NCI-H187 treated with DMSO at 0.1 percent for 48 hours (cell line): ENCODE measurements at places on chromosomes 2 and 18.

GRCh38 chr2:25957743-25958142, 24.6 kb downstream of the KIF3C start:
- DNase-seq, result no peak

- DNase-seq, result no peak
Observed at GRCh38 chr2:160646684-160647444, 153.3 kb upstream of the RBMS1 start.

DNA sequence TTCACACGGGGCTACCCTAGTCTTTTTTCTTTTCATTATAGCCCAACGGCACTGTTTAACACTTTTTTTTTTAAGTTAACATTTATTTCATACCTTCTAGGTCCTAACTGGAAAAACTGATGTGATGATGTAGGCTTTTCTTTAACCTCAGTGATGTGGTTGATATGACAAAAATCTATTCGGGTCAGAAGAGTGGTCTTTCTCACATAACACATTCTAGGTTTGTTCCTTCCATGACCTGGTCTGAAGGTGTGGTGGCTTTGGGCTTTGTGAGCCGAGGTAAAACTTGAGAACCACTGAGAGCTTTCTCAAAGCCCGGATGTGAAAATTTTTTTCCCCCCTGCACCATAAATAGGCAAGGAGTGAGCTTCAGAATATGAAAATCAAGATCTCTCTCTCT, 44.2 kb downstream of the GPD2 start:
- no peak for DNase-seq

- no peak for DNase-seq
Observed at GRCh38 chr2:79711098-79711497, 198.2 kb downstream of the CTNNA2 start.

DNA sequence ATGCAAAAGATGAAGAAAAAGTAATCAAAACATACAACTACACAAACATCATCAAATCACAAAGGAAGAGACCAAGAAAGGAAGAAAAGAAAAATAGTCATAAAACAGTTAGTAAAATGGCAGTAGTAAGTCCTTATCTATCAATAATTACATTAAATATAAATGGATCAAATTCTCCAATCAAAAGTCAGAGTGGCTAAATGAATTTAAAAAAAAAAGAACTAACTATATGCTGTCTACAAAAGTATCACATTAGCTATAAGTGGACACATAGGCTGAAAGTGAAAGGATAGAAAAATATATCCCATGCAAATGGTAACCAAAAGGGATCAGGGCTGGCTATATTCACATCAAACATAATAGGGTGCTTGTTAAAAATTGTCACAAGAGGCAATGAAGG, 116.5 kb downstream of the NOL4 start:
- no peak for DNase-seq

- DNase-seq, result no peak
Observed at GRCh38 chr2:18626958-18627650, 37.7 kb upstream of the NT5C1B start.

GRCh38 chr2:118279005-118279404, 190.7 kb downstream of the INSIG2 start:
- no peak for DNase-seq

GRCh38 chr2:101473911-101474701, 806 bp downstream of the RFX8 start:
- DNase-seq, result no peak

DNA sequence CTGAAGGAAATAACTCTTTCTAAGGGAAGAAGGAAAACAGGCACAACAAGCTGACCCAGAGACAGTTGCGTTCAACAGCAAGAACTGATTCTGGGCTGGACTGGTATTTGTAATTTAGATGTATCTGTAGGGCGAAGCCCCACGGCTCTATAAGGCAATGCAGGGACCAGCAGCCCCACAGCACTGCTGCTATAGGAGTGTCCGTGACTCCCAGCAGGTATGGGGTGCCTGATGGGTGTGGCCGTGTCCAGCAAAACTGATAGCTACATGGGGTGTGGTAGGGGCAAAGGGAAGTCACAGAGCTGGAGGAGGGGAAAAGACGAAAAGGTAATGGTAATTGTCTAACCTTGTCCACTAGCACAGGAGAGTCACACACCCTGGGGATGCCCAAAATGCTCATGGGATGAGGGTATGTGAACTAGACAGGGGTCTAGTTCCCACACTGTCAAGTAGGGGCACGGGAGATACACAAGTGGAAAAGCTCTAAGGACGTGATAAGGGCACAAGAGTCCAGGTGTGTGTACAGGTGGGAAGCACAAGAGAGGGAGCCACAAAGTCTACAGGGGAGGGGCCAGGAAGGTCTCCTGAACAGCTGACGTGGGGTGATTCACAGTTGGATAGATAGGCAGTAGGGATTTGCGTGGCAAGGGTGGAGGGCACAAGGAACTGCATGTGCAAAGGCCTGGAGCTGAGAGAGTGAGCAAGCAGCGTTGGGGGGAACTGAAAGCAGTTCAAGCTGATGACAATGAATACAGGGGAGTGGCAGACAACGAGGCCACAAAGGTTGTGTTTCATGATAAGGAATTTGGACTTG, 48.5 kb upstream of the ASPRV1 start:
- no peak for DNase-seq

DNA sequence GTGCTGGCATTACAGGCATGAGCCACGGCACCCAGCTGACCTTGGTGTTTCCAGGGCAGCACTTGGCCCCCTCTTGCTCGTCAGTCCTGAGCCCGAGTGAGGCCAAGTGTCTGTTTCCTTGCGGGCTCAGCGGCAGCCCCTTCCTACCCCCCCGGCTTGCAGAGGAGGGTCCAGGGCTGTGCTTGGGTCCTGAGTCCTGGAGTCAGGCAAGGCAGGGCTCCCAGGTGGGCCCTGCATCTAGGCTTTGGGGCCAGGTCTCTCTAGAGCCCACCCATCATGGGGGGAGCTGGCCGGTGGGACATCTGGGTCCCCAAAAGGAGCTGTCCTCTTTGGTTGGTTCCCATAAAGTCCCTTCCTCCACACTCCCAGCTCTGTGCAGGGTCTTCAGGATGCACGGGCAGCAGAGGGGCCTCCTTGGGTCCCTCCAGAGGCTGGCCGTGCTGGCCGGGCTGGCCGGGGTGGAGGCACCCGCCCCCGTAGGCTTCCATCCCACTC, 63.7 kb upstream of the HPCAL1 start:
- no peak for DNase-seq

DNA sequence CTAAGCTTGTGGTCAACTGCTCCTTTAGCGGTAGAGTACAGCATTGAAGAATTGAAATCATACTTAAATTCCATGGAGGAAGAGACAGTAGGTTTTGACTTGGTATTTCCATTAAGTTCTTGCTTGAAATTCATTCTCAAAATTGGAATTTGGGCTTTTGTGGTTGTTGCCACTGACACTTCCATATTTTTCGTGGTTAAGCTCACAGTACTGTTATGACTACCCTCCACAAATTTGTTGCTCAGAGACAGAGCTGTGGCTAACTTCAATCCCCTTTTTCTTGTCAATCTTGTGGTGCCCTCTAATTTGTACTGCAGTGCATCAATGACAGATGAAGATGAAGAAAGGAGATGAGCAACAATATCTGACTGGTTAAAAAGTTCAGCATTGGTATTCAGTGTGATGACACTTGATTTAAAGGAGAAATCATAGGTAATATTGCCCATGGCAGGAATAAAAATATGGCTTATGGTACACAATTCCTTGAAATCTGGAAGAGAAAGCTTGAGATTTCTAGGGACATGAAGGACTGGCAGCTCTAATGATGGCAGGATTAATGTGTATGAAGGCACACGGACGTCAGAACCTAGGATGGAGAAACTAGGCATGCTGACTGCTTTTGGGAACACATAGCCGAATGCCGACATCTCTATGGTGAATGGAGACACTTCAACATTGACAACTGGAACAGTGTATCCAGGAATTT, 37.3 kb downstream of the APOB start:
- no peak for DNase-seq

GRCh38 chr2:207352978-207353671, 176.6 kb upstream of the CREB1 start:
- DNase-seq, result no peak

GRCh38 chr18:43735570-43735969, 458.3 kb upstream of the SYT4 start:
- DNase-seq, result no peak

GRCh38 chr18:12291161-12291560, 16.9 kb upstream of the TUBB6 start:
- DNase-seq, result no peak

GRCh38 chr2:157329524-157329923, 3.9 kb upstream of the ERMN start:
- no peak for DNase-seq

DNA sequence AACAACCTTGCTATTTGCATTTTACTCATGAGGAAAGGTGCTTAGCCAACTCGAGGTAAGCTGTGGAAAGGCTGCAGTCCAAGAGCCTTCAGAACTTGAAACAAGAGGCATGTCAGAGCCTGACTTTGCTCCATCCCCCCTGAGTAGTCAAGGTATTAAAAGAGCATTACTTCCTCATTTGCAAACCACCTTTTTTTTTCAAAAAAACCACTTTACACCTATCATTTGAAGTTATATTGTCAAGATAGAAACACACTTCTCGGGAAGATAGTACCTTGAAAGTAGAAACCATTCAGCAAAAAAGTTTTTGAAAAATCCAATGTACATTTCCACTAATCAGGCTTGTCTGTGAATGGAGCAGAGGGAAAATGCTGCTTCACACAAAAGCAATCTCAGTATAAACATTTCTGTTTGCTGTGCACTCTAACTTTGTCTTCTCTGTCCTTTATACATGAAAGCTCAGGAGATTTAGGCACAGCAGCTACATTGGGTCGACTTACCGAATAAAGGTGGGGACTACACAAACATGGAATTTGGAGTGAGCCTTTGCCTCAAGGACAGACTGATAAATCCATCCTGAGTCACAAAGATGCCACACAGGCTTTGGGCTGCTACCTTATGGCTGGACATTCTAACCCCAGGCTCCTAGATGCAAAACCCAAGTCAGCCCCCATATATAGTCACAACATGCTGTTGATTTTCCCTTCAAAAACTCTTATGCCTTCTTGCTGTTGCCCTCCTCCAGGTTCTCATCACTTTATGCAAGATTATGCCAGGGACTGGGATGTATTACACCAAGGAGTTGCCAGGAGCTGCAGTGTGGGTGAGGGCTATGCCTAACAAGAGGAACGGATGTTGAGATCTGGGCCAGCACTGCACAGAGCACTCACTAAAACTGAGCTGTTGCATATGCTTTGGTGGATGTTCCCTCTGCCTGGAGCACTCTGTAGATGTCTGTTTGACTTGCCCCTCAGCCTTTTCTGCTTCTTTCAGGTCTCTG, 41.4 kb upstream of the EML4 start:
- no peak for DNase-seq

GRCh38 chr2:54629914-54630857, 93.3 kb upstream of the EML6 start:
- no peak for DNase-seq

GRCh38 chr2:118710481-118710880, 137.0 kb downstream of the EN1 start:
- DNase-seq, result no peak

DNA sequence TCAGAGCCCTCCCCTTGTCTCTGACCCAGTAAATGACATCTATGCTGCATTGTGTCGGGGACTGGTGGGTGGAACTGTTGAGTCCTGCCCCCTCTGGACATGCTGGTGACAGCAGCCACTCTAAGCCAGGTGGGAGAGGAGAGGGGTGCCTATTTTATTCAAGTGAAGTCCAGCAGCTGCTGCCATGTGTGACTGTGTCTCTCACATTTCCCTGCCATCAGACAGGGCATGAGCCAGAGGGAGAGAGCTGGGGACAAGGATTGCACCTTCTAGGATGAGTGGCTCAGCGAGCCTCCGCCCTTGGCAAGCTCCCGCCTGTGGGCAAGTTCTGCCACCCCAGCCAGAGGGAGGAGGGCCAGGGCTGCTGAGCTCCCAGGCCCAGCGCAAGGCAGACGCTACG, 13.7 kb downstream of the NGEF start:
- DNase-seq, result no peak

GRCh38 chr18:26869640-26870039, 4.1 kb upstream of the AQP4 start:
- DNase-seq, result no peak

DNA sequence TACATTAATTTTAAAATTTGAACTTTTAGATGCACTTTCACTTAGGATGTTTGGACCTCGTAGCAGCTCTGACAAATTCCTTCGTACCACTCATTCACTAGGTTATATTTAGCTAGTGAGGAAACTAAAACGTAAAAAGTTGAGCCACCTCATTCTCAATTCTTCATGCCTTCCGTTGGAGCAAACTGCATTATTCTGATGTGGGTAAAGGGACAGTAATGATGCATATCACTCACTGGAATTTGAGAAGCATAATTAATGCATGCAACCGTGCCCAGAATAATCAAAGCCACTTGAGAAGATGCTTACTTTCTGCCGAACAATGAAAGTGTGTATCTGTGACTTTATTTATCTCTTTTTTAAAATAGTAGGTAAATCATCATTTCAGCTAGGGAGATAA, 2.2 kb downstream of the CNOT9 start:
- DNase-seq, result no peak

DNA sequence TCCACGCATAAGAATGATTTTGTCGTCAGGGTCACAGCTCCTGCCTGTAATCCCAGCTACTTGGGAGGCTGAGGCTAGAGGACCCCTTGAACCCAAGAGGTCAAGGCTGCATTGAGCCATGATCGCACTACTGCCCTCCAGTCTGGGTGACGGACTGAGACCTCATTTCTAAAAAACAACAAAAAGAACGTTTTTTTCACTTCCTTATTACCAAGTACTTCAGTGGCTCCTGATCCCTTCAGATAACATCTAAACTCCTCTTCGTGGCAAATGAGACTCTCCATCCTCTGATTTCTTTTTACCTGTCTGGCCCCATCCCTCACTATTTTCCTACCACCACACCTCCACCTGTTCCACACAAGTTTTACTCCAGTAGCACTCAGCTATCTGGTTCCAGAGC, 105.4 kb upstream of the TLK1 start:
- no peak for DNase-seq

- no peak for DNase-seq
Observed at GRCh38 chr2:140891614-140892212, 1239.1 kb downstream of the LRP1B start.

GRCh38 chr2:48574353-48575287, 43.0 kb upstream of the GTF2A1L start:
- DNase-seq, result no peak

GRCh38 chr18:11747731-11748130, 58.7 kb downstream of the GNAL start:
- DNase-seq, result no peak

GRCh38 chr18:39453882-39454281, 1888.3 kb upstream of the CELF4 start:
- DNase-seq, result no peak

DNA sequence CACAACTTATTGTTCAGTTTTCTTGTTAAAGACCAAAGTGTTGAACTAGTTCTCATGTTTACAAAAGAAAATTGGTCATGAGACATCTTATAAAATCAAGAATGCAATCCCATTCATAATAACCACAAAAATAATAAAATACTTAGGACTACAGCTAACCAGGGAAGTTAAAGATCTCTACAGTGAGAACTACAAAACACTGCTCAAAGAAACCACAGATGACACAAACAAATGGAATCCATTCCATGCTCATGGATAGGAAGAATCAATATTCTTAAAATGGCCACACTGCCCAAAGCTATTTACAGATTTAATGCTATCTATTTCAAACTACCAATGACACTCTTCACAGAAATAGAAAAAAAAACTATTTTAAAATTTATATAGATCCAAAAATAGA, 1354.8 kb upstream of the CDH2 start:
- DNase-seq, result no peak

- DNase-seq, result no peak
Observed at GRCh38 chr18:57668021-57668420, 46.4 kb upstream of the NARS1 start.
